Gastrocnemius medialis (tissue), 4 donors: ENCODE measurements at places on chromosomes 3 and 15.
A peak's percentile ranks its signal among the peaks of the same experiment; 100 is the strongest.

GRCh38 chr3:59818033-59818918, 768.5 kb upstream of the CFAP20DC start:
- peak; percentile 72 for DNase-seq

- no peak for DNase-seq
Observed at GRCh38 chr15:39919748-39920509, at the start of gene GPR176. Gene GPR176 (minus strand): TSS chr15:39920266. CDS start chr15:39920026, 240 bp downstream.

DNA sequence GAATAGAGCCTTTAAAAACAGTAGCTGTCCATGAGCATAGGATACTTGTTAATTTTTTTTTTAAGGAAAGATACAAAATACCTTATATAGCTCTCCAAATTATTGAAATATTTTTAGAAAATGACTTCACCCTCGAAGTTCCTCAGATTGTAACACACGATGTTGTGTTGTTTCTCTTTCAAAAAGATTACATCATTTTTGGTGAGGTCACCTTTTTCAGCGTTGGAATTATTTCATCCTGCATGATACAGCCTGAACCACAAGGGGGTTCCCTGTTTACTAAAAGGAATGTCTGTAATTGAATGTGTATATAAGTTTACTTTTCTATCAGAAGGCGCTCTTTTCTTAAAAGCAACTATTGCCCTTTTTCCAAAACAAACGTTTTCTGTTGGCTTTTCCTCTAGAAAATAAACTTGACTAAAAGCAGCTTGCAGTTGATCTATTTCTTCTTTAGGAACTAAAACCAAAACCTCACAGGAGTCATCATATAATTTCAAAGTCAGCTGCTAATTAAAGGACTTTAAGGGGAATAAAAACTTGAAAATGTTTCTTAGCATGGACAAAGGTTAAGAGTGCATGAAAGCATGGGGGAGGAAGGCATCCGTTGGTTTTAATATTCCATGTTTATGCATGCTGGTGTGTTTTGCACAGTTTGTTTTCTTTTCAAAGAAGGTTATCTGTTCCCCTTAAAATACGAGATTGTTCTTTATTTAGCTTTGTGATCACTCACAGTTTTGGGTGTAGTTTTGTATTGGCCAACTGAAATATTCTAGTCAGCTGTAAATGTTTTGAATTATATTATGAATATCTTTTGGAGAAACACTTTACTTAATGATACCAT, 29.4 kb downstream of the LYSMD4 start:
- DNase-seq = no peak

DNA sequence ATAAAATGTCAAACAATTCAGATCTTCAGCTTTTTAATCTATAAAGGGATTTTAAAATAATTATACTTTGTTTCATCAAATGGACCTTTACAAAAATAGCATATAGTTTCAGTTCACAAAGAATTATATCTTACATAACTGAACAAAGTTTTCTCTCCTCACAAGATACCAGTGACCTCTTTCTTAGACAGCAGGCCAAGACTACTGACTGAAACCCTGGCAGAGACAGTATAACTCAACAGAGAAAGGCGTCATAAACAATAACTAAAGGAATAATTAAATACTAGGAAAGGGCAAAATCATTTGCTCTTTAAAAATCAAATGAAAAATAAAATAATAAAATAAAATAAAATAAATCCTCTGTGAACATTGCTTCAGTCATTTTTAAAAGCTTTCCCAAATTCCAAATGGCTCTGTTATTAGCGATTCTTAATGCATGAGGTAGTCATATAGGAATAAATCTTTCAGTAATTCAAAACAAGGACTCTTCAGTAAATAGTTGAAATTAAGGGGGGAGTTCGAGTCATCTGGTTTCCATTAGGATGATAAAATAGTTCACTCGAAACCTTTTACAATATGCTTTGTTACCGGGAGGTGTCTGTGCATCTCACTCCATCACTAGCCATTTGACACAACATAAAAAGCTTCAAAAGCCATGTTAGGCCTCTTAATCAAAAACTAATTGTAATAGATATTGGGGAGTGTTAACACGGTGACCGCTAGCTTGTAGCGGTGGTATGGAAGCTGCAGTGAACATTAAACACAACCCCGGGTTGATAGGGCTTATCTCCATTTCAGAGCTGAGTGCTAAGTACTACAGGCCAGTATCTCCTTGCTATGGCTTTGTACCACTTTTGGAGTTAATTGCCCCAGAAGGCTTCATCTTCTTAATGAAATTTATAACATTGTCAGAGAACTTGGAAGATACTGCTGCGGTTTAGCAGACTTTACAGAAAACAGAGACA, 142.9 kb upstream of the NR2F2 start:
- no peak for DNase-seq

- DNase-seq = no peak
Observed at GRCh38 chr3:32817257-32817557, 590 bp upstream of the TRIM71 start.

DNA sequence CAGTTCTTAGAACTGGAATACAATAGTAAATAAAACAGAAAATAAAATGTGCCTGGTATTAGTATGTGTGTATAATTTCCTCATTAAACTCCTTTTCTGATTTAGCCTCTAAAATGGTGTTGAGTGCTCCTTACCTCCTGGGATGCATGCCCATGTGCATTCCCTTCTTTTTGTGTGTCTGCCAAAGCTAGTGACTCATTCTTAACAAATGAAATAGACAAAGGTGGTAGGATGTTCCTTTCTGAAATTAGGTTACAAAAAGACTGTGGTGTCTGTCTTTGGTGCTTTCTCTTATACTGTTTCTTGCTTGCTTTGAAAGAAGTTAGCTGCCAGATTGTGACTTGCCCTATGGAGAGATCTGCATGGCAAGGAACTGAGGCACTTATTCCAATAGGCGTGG, 623.7 kb downstream of the GRM7 start:
- DNase-seq = no peak

GRCh38 chr3:65497236-65497635, 541.5 kb downstream of the MAGI1 start:
- no peak for DNase-seq

- no peak for DNase-seq
Observed at GRCh38 chr15:23912191-23912590, 225.1 kb upstream of the NDN start.

DNA sequence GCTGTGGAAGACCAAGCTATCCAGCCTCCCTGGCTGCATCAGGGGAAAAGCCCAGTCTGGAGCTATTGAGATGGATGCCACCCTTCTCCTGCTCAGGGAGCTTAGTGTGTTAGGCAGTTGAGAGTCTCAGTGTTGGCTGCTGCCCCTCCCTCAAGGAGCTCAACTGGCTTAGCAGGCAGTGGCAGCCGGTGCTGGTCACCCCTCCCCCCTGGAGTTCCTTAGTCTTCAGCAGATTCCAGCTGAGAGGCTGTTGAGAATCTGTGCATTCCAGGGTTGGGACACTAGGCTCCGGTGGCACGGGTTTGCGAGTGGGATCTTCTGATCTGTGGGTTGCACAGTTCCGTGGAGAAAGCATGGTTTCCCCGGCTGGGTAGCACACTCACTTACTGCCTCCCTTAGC, 883.8 kb downstream of the NSUN3 start:
- no peak for DNase-seq

DNA sequence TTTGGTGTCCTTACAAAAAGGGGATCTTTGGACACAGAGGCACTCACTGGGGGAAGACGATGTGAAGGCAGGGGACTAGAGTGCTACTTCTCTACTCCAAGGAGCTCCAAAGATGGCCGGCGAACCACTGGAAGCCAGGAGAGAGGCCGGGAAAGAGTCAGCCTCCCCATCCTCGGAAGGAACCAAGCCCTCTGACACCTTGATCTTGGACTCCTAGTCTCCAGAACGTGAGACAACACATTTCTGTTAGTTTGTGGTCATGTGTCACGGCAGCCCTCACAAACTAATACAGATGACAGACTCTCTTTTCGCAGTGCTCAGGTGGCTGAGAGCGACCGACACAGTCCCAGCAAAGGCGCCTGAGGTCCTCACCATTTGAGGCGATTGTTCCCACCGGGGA, 24.4 kb upstream of the ATP2B2 start:
- DNase-seq = no peak

DNA sequence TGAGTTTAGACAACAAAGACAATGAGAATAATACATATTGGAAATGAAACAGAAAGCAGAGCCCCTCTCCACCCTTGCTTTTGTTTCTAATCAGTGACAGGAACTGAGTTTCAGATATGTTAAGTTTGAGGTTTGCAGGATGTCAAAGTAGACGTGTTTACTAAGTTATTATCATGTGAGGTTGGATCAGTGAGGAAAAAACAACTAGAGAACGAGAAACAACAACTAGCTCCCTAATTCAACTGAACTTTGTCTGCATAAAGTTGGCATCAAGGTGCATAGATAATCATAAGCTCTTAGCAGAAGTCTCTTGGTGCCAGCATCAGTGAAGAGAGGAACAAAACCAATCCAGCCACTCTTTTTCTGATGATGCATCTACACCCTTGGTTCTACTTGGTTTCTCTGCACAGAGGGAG, 491.1 kb upstream of the NR2F2 start:
- no peak for DNase-seq

DNA sequence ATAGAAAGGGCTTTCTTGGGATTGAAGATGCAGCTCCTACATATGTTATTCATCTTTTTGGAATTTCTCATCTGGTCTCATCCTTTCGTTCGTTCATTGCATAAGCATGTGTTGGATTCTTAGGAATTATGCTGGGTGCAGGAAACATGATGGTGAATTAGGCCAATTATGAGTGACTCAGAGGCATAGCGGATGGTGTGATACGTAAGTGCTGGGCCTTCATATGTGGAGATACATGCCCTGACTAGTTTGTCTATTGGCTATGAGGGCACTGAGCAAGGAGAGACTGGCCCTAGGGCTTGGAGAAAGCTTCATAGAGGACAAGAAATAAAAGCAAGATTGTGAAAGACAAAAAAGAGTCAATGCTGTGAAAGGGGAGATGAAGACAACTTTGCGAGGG, 235.1 kb downstream of the MYRIP start:
- DNase-seq = no peak

DNA sequence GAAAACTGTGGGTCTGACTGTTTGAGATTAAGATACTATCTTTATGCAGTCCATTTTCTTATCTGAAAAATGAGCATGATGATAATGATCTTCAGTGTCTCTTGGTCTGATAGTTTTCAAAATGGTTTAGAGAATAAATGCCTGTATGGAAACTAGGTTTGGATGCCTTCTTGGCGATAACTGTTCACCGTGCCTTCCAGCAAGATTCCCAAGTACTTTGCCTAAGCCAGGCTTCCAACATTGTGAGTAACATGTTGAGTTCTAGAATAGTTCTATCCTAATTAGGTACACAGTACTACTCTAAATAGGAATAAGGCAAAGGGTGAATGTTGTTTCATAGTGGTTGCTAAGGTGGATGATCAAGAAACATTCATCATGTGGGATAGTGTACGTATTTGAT, 940.2 kb downstream of the MCTP2 start:
- DNase-seq = no peak

- peak; percentile 59 for DNase-seq
Observed at GRCh38 chr3:11509173-11510000, 134.3 kb downstream of the VGLL4 start.

- peak; percentile 90 for DNase-seq
Observed at GRCh38 chr3:49469037-49469935, 781 bp upstream of the DAG1 start.

DNA sequence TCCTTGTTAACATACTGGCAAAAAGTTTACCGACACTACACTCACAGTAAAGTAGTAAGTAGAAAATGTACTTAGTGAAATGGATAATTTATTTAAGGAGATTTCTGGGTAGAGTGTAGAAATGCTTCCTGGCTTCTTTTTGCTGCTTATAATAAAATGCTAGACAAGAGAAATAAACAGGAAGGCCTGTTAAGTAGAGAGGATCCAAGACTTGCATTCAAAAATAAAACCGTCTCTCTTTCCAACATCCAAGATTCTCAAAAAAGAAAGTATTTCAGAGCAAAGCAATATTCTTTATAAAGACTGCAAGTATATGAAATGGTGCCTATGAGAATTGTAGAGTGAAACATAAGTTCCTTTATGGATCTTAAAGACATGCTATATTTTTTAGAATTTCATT, 77.0 kb upstream of the CNTN6 start:
- DNase-seq = no peak

DNA sequence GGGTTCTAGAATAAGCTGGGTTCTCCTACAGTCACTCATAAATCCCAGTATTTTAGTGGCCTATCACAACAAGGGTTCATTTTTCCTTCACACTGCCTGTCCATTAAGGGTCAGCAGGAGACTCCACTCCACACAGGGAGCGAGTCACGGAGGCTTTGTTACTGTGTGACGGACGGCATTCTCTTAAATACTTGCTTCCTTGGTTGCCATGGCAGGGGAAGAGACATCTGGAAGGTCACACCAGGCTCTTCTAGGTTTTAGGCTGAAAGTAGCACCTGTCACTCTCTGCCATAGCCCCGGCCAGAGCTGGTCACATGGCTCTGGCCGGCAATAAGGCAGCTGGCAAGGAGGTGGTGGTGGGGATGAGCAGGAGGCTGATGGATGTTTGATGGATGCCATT, 89.4 kb upstream of the ANKRD34C start:
- DNase-seq = no peak

- DNase-seq = no peak
Observed at GRCh38 chr15:32838820-32839219, 121.0 kb downstream of the GREM1 start.

GRCh38 chr3:101999177-101999779, 150.0 kb downstream of the NFKBIZ start:
- no peak for DNase-seq

DNA sequence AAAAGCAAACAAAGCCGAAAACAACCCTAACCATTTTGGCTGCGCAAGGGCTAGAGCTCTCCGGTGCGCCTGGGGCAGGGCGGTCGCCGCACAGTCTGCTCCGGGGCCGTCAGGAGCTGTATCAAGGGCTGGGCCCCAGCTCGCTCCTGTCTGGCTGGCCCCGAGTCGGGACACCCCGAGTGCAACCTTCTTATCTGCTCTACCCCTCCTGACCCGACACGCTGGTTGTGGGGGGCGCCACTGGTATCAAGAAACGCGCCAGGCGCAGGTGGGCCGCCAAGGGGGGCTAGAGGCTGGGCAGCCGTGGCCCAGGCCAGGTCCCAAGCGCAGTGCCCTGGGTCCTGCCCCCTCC, 36.0 kb downstream of the NR2F2 start:
- no peak for DNase-seq

- peak; percentile 43 for DNase-seq
Observed at GRCh38 chr3:149512073-149512782, 37.7 kb downstream of the TM4SF4 start.
